PC-9 (cell line): ENCODE measurements at places on chromosomes 2 and 18.

- DNase-seq: no peak
- H3K27ac ChIP-seq: no peak overlapping the region
- H3K4me3 ChIP-seq: no peak overlapping the region
- H3K4me1 ChIP-seq: no peaks in the 10 kb centered on the region
- H3K27me3 ChIP-seq: no peaks in the 10 kb centered on the region
Measured at GRCh38 chr18:77000527-77000926, 132.1 kb downstream of the MBP start.

GRCh38 chr2:70850925-70851324, 15.3 kb upstream of the CD207 start:
- no peaks in the 10 kb centered on the region for H3K4me1 ChIP-seq
- no peak overlapping the region for H3K27ac ChIP-seq
- no peaks in the 10 kb centered on the region for H3K36me3 ChIP-seq
- DNase-seq: no peak
- peaks cover 53% of the 10 kb centered on the region for H3K27me3 ChIP-seq

DNA sequence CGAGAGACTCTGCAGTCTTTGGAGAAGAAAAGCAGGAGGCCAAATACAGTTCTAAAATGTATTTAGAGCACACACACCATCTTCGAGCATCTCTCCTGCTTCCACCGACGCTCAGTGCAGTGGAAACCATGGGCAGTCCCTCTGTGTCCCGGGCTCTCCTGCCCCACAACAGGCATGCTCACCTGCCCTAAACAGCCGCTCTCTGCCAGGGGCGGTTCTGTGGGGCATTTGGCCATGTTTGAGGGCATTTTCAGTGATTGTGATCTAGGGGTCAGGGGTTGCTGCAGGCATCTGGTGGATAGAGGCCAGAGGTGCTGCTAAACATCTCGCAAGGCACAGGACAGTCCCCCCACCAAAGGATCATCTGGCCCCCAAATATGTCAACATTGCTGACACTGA, 55.8 kb downstream of the EMX1 start:
- H3K4me3 ChIP-seq: no peak overlapping the region
- H3K36me3 ChIP-seq: no peaks in the 10 kb centered on the region
- DNase-seq: no peak
- no peaks in the 10 kb centered on the region for H3K4me1 ChIP-seq
- H3K27me3 ChIP-seq: no peaks in the 10 kb centered on the region

DNA sequence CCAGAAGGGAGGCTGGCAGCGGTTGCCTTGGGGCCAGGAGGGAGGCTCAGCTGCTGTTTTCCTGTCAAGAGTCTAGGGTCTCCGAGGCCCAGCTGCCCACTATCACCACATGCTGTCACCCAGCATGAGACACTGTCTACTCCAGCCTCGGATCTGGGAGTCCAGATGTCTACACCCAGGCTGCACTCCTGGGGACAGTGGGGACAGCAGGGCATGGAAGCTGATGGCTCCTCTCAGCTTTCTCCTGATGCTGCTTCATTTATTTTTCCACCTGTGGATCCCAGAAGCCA, 134.0 kb downstream of the PTGR3 start:
- H3K27me3 ChIP-seq: 0 out of 2 replicates have a peak, but pooled peaks cover under 1% of the 10 kb centered on the region
- H3K4me1 ChIP-seq: peaks cover 19% of the 10 kb centered on the region
- DNase-seq: no peak
- H3K4me3 ChIP-seq: no peak overlapping the region
- H3K36me3 ChIP-seq: no peaks in the 10 kb centered on the region

GRCh38 chr18:42486271-42486670, 531.2 kb downstream of the PIK3C3 start:
- no peak overlapping the region for H3K4me3 ChIP-seq
- no peaks in the 10 kb centered on the region for H3K4me1 ChIP-seq
- no peak for DNase-seq
- no peak overlapping the region for H3K27ac ChIP-seq

- no peak overlapping the region for H3K27ac ChIP-seq
- no peaks in the 10 kb centered on the region for H3K4me1 ChIP-seq
- no peak for DNase-seq
- H3K4me3 ChIP-seq: no peak overlapping the region
- no peaks in the 10 kb centered on the region for H3K36me3 ChIP-seq
Measured at GRCh38 chr2:61928826-61929461, 23.5 kb downstream of the COMMD1 start.

GRCh38 chr2:174748948-174749347, 15.3 kb downstream of the CHRNA1 start:
- H3K36me3 ChIP-seq: no peaks in the 10 kb centered on the region
- no peak overlapping the region for H3K4me3 ChIP-seq
- DNase-seq: peak; percentile 87
- H3K27ac ChIP-seq: no peak overlapping the region

DNA sequence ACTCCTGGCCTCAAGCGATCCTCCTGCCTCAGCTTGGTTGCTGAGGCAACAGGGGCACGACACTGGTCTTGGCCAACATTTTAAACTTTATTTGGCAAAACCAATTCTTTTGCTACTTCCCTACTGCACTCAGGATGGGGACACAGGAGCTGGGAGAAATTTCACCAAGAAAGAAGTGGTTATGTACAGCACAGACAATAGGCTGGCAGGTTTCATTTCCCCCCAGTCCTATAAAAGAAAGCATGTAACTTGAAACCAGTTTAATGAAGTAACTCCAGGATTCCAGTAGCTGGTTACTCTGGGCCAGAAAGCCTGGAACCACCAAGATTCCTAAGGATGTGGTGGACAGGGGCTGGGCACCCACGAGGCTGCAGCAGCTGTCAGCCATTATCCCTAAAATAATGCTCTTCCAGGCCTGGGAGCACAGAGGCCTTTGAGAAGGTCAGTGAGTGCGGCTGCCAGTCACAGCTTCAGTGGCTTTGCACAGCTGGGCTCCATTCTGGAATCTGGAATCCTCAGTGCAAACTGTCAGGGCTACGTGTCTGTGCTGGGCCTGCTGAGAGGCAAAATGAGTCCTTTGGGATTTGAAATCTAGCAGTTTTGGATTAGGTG, 142.3 kb upstream of the ITGA6 start:
- H3K36me3 ChIP-seq: no peaks in the 10 kb centered on the region
- no peaks in the 10 kb centered on the region for H3K27me3 ChIP-seq
- no peak for DNase-seq
- H3K27ac ChIP-seq: no peak overlapping the region

GRCh38 chr2:155727187-155727895, 605.2 kb downstream of the NR4A2 start:
- no peak overlapping the region for H3K4me3 ChIP-seq
- DNase-seq: no peak
- H3K36me3 ChIP-seq: no peaks in the 10 kb centered on the region
- no peaks in the 10 kb centered on the region for H3K27me3 ChIP-seq
- no peaks in the 10 kb centered on the region for H3K4me1 ChIP-seq

- H3K4me1 ChIP-seq: no peaks in the 10 kb centered on the region
- H3K36me3 ChIP-seq: no peaks in the 10 kb centered on the region
- H3K4me3 ChIP-seq: no peak overlapping the region
- no peak overlapping the region for H3K27ac ChIP-seq
Measured at GRCh38 chr18:3879836-3880120, 429.8 kb downstream of the TGIF1 start.

DNA sequence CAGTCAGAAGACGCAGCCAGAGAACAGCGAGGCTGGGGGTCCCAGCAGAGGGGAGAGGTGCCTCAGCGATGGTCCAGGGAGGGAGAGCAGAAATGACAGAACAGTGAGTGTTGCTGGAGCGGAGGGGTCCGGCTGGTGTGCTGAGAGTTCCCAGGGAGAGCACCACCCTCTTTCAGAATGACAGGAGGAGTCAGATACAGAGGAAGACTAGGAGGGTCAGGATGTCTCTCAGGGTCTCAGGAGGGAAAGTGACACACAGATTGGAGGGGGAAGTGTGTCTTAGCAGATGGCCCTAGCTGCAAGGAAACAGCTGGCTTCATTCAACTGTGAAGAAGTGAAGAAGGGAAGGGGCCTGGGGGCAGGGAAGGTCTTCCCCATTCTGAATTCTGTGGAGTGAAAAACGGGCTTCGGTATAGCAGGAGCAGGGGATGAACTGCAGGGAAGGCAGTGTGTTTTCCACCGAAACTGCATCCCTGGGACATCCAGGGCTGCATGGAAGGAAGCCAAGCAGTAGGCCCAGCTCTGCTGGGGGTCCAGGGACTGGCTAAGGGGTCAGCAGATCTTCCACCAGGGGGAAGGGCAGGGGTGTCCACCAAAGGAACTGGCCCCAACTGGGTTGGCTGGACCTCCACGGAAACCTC, 90.0 kb upstream of the OTOS start:
- no peaks in the 10 kb centered on the region for H3K36me3 ChIP-seq
- no peaks in the 10 kb centered on the region for H3K4me1 ChIP-seq
- H3K4me3 ChIP-seq: no peak overlapping the region

DNA sequence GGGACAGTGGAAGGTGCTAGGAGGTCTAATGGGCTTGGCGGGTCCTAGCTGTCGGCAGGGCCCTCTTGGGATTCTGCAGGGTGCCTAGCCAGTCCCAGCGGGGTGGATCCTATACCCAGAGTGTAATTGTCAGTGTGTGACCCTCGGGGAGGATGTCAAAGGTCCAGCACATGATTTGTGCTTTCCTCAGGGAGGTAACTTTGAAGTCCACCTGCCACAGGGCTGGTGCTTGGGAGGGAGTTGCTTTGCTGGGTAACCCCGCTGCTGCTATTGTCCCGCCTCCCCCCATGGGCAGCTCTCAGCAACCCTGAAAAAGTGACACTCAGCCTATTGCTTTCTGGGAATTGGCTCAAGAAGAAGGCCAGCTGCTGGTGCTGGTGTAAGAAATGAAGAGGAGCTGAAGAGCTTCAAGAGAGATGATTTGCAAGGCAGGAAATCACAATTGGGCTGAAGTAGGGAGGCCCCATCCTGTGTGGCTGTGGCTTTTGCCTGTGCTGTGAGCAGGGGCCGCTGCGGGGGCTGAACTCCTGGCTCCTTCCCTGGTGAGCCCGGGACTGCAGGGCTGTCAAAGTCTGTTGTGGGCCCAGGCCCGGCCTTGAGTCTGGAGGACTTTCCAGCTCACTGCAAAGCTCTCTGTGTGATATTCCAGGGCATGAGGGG, 36.4 kb downstream of the EMILIN2 start:
- no peaks in the 10 kb centered on the region for H3K4me1 ChIP-seq
- H3K27me3 ChIP-seq: peaks cover 16% of the 10 kb centered on the region; the same call in 1 of the 2 replicates
- no peak overlapping the region for H3K27ac ChIP-seq
- no peaks in the 10 kb centered on the region for H3K36me3 ChIP-seq
- DNase-seq: no peak

GRCh38 chr18:13893418-13893760, 21.9 kb downstream of the MC2R start:
- H3K4me1 ChIP-seq: no peaks in the 10 kb centered on the region
- no peak for DNase-seq
- H3K4me3 ChIP-seq: no peak overlapping the region

DNA sequence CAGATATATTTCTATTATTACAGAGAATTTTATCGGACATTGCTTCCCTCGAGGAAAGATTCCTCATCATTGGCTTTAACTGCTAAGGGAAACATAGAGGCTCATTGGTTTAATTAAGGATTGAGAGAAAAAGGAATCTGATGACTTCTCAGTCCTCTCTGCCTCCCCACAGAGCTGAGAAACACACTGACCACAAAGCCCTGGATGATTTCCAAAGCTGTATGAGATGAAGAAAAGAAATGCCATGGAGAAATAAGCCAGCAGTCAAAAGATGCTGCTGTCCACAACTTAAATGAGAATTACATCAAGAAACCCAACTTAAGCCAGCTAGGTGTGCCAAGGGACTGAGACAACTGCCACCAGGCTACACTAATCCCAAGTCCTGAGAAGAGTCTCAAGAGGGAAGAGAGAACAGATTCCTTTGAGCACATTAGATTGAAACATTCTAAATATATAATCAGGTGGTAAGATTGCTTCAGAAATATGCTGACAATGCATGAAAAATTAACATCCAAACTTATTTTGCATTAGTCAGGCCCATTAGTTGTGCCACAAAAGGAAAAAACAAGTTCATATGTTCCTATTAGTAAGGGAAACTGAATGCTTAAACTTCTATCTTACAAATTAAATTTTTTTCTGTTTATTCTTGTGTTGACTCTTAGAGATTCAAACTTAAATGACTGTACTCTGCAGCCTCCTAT, 308.1 kb upstream of the CYRIA start:
- H3K27me3 ChIP-seq: no peaks in the 10 kb centered on the region
- no peaks in the 10 kb centered on the region for H3K36me3 ChIP-seq
- no peak for DNase-seq
- no peak overlapping the region for H3K27ac ChIP-seq

- no peak for DNase-seq
- no peaks in the 10 kb centered on the region for H3K4me1 ChIP-seq
- no peak overlapping the region for H3K27ac ChIP-seq
- H3K27me3 ChIP-seq: no peaks in the 10 kb centered on the region
- no peaks in the 10 kb centered on the region for H3K36me3 ChIP-seq
- H3K4me3 ChIP-seq: no peak overlapping the region
Measured at GRCh38 chr2:237896956-237897355, 37.5 kb downstream of the RAMP1 start.

- peak overlapping the region; percentile 60 for H3K27ac ChIP-seq
- H3K4me3 ChIP-seq: peak overlapping the region; percentile 98
- H3K4me1 ChIP-seq: peaks cover 18% of the 10 kb centered on the region
- no peak for DNase-seq
Measured at GRCh38 chr2:196925768-196926561, 542 bp downstream of the PGAP1 start.

DNA sequence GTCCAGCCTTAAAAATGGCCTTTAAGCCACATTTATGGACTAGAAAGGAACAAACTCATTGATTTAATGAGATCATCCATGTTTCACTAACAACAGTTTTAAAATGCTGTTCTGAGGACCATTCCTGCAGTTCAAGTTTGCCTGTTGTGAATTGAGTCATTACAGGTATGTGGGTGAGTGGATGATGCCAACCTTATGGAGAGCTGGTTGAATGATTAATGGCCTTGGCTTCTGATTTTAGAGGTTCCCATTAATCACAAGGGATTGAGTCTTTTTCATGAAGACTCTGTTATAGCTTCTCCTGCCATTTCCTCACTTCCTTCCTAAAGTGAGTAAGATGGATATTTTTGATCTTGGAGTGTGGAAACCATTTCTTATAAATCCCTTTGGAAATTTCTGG, 459.8 kb upstream of the SLC14A2 start:
- no peak overlapping the region for H3K4me3 ChIP-seq
- H3K27me3 ChIP-seq: no peaks in the 10 kb centered on the region
- no peak overlapping the region for H3K27ac ChIP-seq
- DNase-seq: no peak
- H3K4me1 ChIP-seq: 0 out of 2 replicates have a peak, but pooled peaks cover 6% of the 10 kb centered on the region

GRCh38 chr18:57789090-57789489, 14.0 kb downstream of the ATP8B1 start:
- H3K4me3 ChIP-seq: peak overlapping the region; percentile 48; the same call in 1 of the 2 replicates
- H3K27me3 ChIP-seq: no peaks in the 10 kb centered on the region
- H3K27ac ChIP-seq: peak overlapping the region; percentile 97
- peaks cover 96% of the 10 kb centered on the region for H3K4me1 ChIP-seq

GRCh38 chr2:42925742-42926433, 133.5 kb upstream of the HAAO start:
- no peaks in the 10 kb centered on the region for H3K36me3 ChIP-seq
- H3K4me3 ChIP-seq: no peak overlapping the region
- H3K4me1 ChIP-seq: peaks cover 21% of the 10 kb centered on the region
- no peak for DNase-seq
- no peak overlapping the region for H3K27ac ChIP-seq
- H3K27me3 ChIP-seq: no peaks in the 10 kb centered on the region
